ENCODE measurements at places on chromosomes 7 and 10.

GRCh38 chr7:85095366-85095765, 91.5 kb downstream of the SEMA3D start:
- no peak for DNase-seq

DNA sequence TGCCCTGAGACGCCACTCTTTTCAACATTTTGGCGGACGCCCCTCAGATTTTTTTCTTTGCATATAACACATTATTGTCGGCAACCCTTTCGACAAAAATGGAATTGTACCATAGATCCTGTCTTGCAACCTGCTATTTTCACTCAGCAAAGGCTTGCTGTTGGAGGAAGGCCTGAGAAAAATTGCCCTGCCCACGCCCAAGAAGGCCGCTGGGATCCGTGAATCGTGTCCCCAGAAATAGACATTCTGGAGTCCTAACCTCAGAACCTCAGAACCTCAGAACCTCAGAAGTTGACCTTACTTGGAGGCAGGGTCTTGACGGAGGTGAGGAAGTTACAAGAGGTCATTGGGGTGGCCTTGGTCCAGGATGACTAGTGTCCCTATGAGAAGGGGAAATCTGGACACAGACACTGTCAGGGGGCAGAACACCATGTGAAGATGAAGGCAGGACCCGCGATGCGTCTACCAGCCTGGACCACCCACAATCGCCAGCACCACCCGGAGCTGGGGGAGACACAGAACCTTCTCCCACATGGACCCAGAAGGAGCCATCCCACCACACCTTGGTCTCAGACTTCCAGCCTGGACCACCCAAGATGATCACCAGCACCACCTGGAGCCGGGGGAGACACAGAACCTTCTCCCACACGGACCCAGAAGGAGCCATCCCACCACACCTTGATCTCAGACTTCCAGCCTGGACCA, 19.1 kb upstream of the DNAAF5 start:
- DNase-seq, result no peak

DNA sequence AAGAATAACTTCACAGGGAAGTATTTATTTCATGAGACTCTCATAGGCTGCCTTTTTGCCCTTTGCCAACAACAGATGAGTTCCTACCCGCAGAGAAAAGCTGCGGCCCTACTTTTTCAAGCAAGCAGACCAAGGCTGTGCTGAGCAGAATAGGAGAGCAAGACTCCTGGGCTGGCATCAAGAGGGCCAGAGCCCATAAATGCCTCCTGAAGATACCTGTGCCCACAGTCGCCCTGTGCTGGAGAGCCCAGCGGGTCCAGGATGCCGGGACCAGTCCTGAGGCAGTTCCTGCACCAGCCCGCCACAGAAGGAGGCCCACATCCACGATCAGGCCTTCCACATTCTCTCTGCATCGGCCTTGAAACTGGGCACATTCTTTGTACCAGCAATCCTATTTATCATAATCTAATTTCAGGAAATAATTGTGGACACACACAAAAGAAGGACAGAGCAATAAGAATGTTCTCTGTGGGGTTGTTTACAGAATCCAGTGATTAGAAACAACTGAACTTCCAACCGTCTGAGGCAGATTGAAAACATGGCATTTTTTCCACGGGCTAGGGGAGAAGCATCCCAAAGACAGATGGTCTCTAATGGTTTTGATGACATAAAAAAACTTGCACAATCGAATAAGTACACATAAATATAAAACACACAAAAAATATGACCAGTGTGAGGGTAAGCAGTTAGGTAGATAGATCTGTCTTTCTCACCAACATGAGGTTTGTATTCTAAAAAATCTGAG, 95.6 kb downstream of the CPXM2 start:
- no peak for DNase-seq

GRCh38 chr10:97961945-97962344, 68.5 kb downstream of the CRTAC1 start:
- DNase-seq, result no peak

DNA sequence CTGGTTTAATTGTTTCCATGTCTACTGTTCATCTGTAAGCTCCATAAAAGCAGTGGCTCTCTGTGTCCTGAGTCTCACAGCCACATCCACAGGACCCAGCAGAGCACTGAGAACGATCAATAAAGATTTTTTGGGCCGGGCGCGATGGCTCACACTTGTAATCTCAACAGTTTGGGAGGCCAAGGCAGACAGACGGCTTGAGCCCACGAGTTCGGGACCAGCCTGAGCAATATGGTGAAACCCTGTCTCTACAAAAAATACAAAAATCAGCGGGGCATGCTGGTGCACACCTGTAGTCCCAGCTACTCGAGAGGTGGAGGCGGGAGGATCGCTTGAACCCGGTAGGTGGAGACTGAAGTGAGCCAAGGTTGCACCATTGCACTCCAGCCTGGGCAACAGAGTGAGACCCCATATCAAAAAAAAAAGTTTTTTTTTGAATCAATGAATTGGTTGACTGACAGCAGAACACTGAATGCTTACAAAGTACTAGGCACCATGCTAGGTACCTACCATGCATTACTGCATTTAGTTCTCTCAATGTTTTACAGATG, 4.5 kb downstream of the SLC37A3 start:
- no peak for DNase-seq

All from stimulated activated naive CD4-positive, alpha-beta T cell (primary cell).